ENCODE measurements at places on chromosomes 5 and 9.

DNA sequence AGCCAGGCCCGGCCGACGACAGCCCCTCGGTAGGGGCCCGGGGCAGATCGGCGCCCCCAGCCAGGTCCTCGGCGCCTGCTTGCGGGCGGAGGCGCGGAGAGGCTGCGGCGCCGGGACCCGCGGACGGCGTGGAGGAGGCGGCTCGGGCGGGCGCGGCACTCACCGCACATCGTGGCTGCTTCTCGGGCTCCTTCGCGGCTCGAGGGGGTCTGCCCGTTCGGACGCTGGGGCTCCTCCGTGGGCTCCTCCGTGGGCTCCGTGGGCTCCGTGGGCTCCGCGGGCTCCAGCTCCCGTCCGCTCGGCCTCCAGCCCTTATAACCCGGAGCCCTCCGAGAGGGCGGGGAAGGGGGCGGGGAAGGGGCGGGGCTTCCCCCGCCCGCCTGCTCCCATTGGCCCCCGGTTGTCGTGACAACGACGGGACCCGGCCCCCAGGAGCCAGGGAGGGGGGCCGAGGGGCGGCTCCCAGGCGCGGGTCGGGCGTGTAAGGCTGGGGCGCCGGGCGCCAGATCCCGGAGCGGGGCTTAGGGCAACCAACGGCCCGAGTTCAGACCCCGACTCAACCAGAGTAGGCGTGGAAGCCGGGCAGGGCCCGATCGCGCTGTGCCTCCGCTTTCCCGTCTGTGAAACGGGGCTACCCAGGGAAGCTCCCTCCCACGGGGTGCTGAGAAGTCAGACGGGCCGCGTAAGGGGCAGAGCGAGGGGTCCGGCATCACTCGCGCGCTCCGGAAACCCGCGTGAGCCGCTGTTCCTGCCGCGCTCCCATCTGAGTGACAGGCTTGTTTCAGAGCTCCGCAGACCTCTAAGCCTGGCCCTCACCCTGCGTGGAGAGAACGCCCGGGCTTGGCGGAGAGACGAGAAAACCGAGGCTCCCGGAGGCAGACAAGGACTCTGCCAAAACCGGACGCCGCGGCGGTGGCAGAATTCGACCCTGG, at the start of gene GFPT2:
GFPT2 (minus strand) TSS at position 289 of the 932 bp plus-strand sequence; CDS start at position 170, 119 bp downstream.
- peak; percentile 79 for DNase-seq

DNA sequence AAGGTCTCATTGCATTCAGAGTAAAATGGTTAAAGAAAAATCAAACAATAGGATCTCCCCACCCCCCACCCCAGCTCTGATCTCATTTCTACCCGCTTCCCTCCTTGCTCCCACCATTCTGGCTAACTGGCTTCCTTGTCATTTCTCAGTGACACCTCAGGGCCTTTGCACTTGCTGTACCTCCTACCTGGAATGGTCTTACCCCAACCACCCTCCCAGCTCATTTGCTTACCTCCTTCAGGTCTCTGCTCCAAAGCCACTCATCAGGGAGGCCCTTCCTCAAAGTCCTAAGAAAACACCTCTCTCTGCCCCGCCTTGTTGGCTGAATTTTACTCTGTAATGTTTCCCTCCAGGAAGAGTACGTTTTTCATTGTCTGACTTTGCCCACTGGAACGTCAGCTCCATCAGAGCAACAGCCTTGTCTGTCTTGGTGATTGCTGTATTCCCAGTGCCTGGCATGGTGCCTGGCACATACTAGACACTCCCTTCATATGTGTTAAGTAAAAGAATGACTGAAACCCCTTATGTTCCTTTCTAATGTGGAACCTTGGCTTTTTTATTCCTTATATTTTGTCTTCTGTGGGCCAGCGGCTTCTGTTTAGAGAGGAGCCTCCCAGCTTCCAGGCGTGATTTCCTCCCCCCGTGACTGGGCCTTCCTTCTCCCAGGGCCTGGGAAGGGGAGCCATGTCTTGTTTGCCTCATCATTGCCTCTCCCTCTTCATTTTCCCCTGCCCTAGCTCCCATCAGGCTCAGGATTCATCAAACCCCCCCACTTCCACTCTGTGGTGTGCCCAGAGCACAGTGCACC, 26.9 kb downstream of the NEURL1B start:
- DNase-seq: no peak

DNA sequence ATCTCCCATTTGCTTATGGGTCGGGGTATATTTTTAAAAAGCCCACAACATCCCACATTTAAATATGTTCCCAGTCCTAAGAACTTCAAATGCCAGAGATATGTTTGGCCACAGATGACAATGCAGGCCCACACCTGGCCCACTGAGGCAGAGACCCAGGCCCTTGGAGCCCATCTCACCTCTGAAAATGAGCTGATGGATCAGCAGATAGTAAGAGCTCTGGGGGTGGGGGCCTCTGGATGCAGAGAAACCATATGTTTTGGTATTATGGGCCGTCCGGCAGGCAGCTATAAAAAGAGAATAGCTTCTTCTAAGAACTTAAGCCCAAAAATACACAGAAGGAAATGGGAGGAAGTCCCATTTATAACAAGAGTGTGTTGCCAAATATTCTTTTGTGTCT, 256.0 kb downstream of the GRIA1 start:
- DNase-seq: no peak

GRCh38 chr5:56625541-56625940, 189.8 kb upstream of the MAP3K1 start:
- no peak for DNase-seq

- DNase-seq: no peak
Measured at GRCh38 chr5:133459474-133460160, 152.7 kb downstream of the FSTL4 start.

Data from CD4-positive, alpha-beta T cell treated with Interleukin-2 at 100 ng/mL for 4 hours (primary cell).